ENCODE measurements at places on chromosomes 7 and 10. TPM values are rescaled to one million over a fixed set of nuclear protein-coding genes. Genes with fewer than 3 reads are reported as not detected.
A peak's percentile ranks its signal among the peaks of the same experiment; 100 is the strongest.

DNA sequence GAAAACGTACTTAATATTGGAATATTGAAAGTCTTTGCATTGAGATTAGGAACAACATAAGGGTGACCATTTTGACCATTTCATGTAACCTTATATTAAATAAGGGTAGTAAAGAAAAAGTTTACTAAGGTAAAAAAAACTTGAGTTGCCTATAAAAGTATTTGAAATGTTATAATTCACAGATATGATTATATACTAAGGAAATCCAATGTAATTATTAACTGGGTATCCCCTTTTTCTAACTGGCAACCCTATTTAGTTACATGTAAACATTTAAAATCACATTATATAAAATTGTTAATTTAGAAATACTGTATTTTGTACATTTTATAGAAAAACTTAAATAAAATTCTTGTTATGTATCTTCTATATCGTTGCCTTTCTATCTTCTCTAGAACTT lies 64.2 kb downstream of the TRIM24 start:
- DNase-seq = no peak

- peak; percentile 32 for DNase-seq
Observed at GRCh38 chr7:46229409-46229808, 308.3 kb upstream of the IGFBP3 start.

DNA sequence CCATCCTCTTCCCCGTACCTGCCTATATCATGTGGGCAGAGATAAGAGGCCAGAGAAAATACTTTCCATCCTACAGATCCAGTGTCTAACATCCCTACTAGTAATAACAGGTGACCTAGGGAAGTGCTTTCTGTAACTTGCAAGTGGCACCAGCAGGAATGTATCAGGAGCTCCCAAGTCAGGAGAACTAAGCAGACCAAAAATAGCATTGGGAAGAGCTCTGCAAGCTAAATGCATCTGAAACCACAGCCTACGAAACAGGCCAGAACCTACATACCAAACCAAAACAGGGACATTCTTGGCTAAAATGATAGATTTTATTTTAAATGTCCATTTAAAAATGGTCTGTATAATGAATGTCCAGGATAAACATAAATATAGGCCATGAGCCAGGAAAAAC lies 680.8 kb downstream of the PHTF2 start:
- no peak for DNase-seq

- peak; percentile 73 for DNase-seq
Observed at GRCh38 chr10:127880557-127880956, 12.2 kb downstream of the CLRN3 start.

DNA sequence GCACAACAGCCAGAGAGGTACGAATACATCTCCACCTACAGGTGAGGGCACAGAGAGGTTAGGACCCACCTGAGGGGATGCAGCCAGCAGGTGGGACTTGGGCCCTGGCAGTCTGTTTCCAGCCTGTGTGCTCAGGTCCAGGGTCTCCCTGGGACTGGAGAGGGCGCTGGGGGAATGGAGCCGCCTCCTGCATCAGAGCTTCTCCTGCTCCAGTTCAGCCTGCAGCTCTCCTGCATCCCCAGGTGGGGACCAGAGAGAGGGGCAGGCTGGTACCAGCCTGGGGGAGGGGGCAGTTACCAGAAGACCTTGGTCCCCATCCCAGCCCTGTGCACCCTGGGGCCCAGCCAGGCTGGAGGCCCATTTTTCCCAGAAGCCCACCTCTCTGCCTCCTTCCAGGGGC lies 80.7 kb downstream of the LHPP start:
- DNase-seq = no peak

GRCh38 chr10:92742331-92743228 lies 52.8 kb downstream of the HHEX start:
- peak; percentile 60 for DNase-seq

GRCh38 chr7:79593866-79594301 lies 140.4 kb upstream of the MAGI2 start:
- DNase-seq = peak; percentile 93

- DNase-seq = peak; percentile 94
Observed at GRCh38 chr7:100158229-100159098, at the start of gene TRAPPC14. TRAPPC14 (minus strand) TSS chr7:100158723; CDS start chr7:100158499, 224 bp downstream.

DNA sequence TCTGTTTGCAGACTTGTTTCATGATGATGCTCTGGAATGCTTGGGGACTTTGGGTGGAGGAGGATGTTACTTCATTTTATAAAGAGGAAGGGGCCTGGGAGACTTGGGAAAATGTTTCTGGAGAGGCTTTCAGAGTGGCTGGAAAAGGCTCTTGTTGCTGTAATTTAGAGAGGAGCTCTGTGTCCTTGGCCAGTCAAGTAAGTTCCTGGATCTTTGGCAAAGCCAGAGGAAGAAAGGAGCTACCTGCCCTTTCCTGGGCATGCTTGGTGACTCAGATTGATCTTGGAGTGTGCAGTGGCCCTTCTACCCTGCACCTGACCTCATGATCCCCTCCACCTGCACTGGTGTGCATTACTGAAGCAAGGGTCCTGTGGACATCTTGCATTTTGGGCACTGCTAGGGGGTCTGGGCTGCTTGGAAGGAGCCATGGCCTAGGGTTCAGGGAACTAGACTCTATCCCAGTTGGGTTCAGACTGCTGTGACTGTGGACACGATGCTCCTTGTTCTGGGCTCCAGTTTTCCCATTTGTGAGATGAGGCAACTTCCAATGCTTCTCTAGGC lies 56.1 kb downstream of the ADCYAP1R1 start:
- no peak for DNase-seq

GRCh38 chr10:110076559-110077318 lies 69.0 kb downstream of the ADD3 start:
- DNase-seq = peak; percentile 84

- no peak for DNase-seq
Observed at GRCh38 chr7:7641129-7641663, 644 bp downstream of the UMAD1 start.

DNA sequence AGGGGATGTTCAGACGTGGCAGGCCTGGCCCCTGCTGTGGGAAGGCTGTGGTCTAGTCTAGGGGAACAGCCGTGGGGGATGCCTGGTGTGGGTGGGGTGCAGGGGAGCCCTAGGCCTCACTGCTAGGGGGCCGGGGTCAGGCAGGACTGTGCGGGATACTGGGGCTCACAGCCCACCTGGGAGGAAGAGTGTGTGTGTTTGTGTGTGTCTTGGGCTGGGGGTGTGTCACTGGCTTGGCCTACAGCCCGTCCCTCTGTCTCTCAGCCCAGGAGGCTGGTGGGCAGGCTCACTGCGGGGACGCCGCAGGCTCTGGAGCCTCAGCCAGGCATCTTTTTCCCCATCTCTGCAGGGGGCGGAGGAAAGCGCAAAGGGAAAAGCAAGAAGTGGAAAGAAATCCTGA lies 118.8 kb downstream of the GRK5 start:
- no peak for DNase-seq

GRCh38 chr7:126727930-126728391 lies 524.8 kb downstream of the GRM8 start:
- DNase-seq = no peak

DNA sequence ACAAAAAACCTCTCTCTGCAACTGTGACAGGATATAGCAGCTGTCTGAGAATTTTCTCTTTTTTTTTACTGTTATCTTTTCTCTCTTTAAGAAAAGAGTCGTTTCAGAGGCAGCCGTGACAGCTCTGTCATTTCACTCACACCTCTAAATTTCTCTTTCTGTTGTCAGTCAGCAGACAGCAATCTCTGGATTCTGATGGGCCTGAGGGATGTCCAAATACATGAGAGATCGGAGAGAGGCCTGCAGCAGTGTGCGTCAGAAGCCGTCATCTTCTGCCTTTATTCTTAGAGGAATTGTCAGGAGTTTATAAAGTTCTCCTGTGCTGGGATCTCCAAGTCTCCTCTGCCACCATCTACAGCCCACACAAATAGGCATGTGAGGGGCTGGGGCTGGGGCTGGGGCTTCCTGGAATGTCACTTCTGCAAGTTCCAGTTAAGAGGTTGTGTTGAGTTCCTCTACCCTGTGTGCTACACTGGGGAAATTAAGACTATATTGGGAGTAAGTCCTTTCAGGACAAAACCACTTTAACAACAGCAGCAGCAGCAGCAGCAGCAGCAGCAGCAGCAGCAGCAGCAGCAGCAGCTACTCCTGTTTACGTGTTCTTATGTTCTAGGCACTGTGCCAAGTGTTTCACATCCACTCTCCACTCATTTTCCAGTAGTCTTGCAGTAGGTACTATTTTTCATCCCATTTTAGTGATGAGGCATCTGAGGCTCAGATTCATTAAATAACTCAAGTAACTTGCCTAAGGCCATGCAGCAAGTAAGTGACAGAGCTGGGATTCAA lies 541.3 kb downstream of the LRMDA start:
- peak; percentile 79 for DNase-seq

GRCh38 chr7:1093916-1094508 lies 6.1 kb downstream of the GPER1 start:
- no peak for DNase-seq

DNA sequence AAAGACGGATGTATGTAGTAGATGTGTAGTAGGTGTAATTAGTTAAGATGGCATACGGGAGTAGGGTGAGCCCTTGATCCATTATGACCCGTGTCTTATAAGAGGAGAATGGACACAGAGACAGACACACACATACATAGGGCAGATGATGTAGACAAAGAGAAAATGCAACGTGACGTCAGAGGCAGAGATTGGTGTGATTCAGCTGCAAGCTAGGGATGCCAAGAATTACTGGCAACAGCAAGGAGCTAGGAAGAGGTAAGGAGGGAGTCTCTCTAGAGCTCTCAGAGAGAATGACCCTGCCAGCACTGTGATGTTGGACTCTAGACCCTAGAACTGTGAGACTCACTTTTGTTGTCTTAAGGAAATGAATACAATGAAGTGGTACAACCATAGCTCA lies 247.0 kb upstream of the HABP2 start:
- DNase-seq = peak; percentile 76

DNA sequence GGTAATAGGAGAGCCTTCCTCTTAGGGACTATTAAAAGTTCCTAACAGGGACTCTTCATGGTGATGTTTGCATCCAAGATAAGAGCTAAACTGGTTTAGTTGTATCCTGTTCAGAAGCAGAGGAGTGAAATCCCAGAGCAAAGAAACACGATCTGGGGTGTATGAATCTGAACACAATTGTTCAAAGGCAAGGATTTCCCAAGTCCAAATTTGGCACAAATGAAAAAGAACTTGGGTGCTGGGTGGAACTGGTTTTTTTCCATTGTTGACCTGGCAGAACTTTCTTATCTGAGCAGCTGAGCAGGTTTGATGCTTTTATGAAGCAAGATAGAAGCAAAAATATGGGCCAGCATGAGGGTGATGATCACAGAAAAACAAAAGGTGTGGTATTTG lies 6.0 kb downstream of the AGFG2 start:
- DNase-seq = no peak

GRCh38 chr7:111605246-111605645 lies 43.0 kb upstream of the IMMP2L start:
- DNase-seq = no peak

GRCh38 chr10:79249186-79250121 lies 97.8 kb upstream of the PPIF start:
- no peak for DNase-seq

DNA sequence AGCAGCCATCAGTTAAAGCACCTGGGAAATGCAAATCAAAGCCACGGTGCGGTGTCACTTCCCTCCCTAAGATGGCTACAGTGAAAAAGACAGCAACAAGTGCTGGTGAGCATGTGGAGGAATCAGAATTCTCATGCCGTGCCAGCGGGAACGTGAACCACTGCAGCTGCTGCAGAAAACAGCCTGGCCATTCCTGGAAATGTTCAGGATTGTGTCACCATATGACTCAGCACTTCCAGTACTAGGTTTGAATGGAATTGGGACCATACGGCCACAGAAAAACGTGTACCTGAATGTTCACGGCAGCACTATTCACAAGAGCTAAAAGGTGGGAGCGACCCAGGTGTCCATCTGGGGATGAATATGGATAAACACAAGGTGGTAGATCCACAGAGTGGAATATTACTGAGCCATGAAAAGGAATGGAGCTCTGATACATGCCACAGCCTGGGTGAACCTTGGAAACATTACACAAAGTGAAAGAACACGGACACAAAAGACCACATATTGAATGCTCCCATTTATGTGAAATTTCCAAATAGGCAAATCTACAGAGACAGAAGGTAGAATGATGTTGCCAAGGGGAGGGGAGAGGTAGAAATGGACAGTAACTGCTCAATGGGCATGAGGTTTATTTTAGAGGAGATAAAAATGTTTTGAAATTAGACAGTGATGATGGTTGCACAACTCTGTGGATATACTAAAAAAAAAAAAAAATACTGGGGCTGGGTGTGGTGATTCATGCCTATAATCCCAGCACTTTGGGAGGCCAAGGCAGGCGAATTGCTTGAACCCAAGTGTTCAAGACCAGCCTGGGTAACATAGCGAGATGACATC lies 61.6 kb downstream of the MICALL2 start:
- DNase-seq = no peak

DNA sequence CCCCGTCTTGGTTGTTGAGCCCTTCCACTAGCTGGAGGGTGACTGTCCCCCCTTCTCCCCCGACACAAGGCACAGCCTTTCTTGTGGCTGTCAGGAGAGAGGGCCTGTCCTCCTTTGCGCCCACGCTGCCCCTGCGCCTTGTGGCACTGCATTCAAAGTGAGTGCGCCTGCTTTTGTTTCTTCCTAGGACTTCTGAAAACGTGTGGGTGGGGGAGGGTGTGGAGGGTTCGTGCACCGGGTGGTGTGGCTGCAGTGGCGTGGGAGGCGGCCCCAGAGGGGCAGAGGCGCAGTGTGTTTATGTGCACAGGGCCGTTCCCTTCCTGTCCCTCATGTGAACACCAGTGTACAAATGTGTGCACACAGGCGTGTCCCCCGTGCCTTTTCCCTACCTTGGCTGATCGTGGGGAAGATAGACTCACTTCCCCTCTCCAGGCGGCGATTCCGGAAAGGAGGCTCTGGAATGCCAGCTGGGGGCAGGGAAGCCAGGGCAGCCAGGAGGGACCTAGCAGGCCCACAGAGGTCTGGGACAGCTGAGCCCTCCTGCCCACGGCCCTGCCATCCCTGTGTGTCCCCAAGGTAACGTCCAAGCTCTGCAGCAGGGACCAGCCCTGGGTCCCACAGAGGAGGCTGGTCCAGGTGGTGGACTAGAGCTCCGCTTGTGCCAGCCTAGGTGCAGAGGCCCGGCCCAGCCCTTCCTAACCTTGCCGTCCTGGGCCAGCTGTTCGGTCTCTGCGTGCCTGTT lies 88.8 kb downstream of the LHPP start:
- DNase-seq = no peak

DNA sequence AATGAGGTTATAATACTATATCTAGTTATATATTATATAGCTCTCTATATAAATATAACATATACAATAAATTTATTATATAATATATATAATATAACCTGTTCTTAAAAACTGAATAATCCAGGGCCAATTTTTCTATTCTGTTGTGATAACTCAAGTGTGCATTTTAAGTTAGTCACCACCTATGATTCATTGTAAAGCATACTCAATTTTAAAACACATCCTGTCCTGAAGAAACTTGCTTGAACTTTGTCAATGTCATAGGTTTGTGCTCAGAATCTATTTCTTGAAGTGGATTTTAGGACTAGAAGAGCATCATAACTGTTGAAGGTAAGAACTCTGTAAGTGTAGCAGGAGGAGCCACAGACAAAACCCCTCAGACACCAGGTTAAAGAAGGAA lies 1209.8 kb downstream of the REEP3 start:
- no peak for DNase-seq

The SPAM1 gene
- total RNA-seq = not detected

The FZD1 gene
- 12.5 TPM for total RNA-seq

The WNT16 gene
- total RNA-seq = 0.18 TPM

The CFTR gene
- total RNA-seq = 0.04 TPM

The TMEM184A gene
- 0.49 TPM for total RNA-seq

The CFAP70 gene
- total RNA-seq = 1.3 TPM

The SPDYE5 gene
- 0.04 TPM for total RNA-seq

The FGF8 gene
- 0.53 TPM for total RNA-seq

The TTYH3 gene
- 21.1 TPM for total RNA-seq

The PLAU gene
- 21.4 TPM for total RNA-seq
